Activated CD4-positive, alpha-beta T cell treated with anti-CD3 and anti-CD28 coated beads for 24 hours (primary cell): ENCODE measurements at places on chromosomes 12 and 14.

DNA sequence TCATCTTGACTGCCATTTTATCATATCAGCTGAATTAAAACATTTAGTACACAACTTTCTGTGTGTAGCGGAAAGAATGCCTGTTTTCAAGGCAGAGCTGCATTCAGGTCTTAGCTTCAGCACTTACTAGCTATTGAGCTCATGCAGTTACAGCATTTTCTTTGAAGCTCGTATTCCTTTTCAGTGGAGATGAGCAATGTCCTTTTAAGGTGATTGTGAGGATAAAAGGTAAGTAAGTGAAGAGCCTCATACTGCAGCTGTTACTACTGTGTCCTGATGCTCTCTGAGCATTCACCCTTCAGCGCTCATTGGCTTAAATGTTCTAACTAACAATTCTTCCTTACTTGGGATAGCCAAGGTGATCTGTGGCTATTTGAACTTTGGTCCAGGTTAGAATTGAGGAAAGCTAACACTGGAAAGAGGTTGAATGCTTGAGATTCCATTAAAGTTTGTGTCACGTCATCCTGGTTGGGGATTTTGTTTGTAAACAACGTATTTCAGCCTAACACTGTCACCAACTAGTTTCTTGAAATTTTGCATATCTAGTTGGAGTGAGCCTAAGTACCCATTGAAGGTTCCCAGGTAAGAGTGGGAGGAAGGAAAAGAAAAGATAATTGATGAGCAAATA lies 71.4 kb downstream of the PAPOLA start:
- DNase-seq, result no peak

- DNase-seq, result no peak
These were observed 4.4 kb upstream of the CRACR2A start for GRCh38 chr12:3757261-3757660.

GRCh38 chr14:53628261-53628660 lies 328.4 kb downstream of the BMP4 start:
- no peak for DNase-seq

- peak; percentile 75 for DNase-seq
These were observed at the start of gene PSMB5 for GRCh38 chr14:23034498-23035302. Gene PSMB5, minus strand, starts transcription at chr14:23034900. Its CDS starts 19 bp downstream, at chr14:23034881.

DNA sequence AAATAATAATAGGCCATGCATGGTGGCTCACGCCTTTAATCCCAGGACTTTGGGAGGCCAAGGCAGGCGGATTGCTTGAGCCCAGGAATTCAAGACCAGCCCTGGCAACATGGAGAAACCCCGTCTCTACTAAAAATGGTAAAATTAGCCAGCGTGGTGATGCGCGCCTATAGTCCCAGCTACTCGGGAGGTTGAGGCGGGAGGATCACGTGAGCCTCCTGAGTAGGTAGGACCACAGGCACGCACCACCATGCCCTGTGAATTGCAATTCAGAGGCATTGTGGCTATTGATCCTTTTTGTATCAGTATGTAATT lies 2.3 kb downstream of the ARHGDIB start:
- no peak for DNase-seq

DNA sequence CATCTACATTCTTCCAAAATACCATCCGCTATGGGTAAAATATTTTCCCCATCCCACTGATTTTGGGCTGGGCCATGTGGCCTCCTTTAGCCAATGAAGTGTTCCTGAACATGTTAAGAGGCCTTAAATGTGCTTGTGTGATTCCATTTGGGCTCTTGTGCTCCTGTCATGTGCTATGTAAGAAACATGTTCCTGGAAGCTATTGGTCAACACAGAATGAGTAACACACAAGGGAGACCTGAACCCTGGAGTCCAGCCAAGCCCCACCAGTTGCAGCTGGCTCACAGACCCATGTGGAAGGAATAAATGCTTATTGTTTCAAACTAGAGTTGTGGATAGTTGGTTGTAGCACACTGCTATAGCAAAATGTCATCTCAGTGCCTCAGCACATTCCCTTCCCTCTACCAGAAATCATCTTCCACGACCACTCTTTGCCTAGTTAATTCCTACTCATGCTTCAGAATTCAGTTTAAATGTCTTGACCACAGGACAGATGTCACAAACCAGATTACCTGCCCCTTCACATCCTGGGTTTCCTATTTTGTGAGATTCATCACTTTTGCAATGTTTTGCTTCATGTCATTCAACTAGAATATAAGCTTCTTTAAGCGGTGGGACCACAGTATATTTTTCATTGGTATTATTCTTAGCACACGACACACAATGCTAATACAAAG lies 217.3 kb upstream of the EEA1 start:
- no peak for DNase-seq

GRCh38 chr14:54730156-54730961 lies 163.4 kb downstream of the SAMD4A start:
- peak; percentile 11 for DNase-seq

GRCh38 chr14:93709249-93709648 lies 79.0 kb downstream of the PRIMA1 start:
- no peak for DNase-seq

- no peak for DNase-seq
These were observed 1.7 kb upstream of the GPRC5A start for GRCh38 chr12:12889701-12890100.

GRCh38 chr12:56118688-56119357 lies 757 bp downstream of the ZC3H10 start:
- DNase-seq, result no peak

DNA sequence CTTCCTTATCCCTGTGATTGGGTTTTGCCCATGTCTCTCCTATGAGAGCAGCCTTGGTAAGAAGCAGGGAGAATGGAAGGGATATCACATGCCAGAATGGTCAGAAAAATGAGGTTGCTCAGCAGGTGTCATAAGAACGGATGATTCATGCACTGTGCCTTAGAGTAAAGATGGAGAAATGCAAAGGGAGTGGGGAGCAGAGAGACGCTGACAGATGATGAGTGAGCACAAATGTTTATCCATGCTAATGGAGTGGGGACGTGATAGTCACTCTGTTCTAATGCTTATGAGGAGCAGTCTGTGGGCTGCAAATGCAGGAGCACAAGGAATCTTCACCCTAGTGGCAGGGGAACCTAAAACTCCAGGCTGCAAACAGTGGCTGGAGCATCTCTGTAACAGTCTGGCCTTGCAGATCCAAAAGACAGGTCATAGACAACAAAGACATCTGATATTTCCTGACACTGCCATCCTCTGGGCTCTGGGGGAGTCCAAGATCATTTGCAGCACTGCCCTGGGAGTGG lies 243.2 kb downstream of the CACNA1C start:
- DNase-seq, result no peak

DNA sequence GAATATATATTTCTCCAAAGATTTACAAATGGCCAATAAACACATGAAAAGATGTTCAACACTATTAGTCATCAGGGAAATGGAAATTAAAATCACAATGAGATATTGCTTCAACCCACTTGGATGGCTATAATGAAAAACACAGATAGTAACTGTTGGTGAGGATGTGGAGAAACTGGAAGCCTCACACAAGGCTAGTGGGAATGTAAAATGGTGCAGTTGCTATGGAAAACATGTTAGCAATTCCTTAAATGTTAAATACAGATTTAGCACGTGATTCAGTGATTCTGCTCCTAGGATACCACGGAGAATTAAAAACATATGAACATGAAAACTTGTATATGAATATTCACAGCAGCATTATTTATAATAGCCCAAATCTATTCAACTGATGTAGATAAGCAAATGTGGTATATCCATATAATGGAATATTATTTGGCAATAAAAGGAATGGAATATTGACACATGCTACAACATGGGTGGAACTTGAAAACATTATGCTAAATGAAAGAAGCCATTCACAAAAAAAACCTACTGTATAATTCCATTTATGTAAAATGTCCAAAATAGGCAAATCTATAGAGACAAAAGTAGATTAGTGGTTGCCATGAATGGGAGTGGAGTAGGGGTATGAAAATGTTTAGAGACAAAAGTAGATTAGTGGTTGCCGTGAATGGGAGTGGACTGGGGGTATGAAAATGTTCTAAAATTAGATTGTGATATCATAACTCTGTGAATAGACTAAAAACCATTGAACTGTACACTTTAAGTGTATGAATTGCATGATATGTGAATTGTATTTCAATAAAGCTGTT lies 227.1 kb upstream of the DDHD1 start:
- no peak for DNase-seq

DNA sequence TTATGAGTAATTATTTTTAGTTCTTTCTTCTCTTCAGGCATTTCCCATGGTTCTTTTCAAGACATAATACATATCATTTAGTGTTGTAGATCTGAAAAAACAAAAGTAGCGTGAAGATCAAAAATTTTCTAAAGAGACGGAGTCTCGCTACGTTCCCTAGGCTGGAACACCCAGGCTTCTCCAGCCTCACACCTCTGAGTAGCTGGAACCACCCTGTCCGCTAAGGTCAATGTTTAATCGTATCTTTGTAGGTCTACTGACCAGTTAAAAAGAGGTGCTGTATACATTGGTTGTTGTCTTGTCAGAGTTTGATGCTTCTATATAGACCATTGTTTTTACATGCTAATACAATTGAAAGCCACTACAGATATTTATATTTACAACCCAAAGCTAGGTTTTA lies 1.3 kb upstream of the HIF1A start:
- no peak for DNase-seq

DNA sequence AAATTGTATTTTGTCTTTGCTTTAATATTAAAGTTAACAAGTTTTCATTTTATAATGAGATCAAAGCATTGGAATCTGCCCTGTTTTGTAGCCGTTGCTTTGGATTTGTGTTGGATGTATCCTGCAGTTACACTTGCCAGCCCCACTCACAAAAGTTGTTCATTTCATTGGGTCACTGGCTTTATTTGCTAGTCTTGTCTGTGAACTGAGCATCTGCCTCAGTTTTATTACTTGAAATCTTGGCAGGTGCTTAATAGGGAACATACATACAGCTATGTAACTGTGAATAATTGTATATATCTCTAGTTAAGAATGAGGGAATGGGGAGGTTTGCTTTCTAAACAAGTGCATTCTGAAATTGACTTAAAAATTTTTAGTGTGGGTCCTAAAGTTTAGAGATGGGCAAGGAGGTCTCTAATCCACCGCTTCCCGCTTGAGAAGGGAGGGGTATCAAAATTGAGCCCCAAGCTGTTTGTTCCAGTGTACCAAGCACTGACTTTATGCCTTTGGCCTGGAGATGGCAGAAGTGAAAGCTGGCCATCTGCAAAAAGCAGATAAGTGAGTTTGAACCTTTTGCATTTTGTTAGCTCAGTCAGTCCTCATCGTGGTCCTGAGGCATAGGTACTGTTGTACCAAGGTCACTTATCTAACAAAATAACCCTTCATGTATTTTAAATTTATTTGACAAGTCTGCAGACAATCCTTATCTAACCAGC lies 9.3 kb downstream of the EIF5 start:
- no peak for DNase-seq

DNA sequence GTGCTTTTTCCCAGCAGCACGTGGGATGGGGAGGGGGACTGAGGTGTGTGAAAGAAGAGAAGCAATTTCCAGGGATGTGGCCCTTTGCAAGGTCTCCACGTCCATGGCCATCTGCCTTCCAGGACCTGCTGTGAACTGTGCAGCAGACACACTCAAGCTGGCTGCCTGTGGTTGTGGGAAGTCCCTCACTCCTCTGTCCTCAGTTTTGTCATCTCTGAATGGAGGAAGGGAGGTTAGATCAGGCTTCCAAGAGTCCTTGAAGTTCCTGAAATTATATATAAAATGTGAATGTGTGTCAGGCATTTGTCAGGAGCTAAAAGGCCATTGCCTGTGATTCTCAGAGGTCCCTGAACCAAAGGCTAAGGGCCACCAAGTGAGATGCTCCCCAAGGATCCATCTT lies 328.2 kb downstream of the CACNA1C start:
- no peak for DNase-seq

DNA sequence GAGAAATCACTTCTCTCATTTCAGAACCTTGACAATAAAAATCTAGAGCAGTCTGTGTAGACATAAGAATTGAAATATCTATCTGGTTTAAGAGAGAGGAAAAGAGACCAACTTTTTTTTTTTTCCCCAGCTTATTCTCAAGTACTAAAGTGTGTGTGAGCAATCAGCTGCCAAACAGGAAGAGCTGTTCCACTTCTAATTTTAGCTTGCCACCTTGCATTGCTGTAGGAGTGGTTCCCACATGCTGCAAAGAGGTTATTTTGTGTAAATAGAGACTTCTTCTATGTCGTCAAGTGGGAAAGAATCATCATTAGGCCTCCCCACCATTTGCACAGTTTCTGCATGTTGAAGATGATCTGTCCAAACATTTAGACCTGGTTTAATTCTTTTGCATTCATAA lies 142.6 kb downstream of the NPAS3 start:
- DNase-seq, result no peak

GRCh38 chr12:88753066-88753465 lies 172.8 kb upstream of the KITLG start:
- DNase-seq, result no peak

- DNase-seq, result no peak
These were observed 237.1 kb downstream of the FOXN3 start for GRCh38 chr14:89179891-89180404.

GRCh38 chr12:77003246-77003645 lies 62.1 kb downstream of the E2F7 start:
- no peak for DNase-seq

GRCh38 chr14:63134801-63135200 lies 69.4 kb upstream of the RHOJ start:
- DNase-seq, result no peak

DNA sequence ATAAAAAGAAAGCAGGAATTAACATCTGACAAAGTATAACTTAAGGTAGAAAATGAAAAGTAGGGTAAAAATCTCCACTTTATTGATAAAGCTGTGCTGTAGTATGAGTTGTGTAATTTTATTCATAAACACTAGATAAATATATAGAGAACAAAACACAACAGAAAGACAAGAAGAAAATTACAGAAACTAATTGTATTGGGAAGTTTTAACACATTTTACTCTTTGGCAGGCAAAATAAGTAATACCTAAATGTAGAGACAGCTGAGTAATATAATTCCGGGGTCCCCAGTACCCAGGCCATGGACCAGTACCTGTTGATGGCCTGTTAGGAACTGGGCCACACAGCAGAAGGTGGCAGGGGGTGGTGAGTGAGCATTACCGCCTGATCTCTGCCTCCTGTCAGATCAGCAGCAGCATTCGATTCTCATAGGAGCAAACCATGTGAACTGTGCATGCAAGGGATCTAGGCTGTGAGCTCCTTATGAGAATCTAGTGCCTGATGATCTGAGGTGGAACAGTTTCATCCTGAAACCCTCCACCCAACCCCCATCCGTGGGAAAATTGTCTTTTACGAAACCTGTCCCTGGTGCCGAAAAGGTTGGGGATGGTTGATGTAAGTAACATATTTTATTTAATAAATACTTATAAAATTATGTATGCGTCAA lies 84.4 kb upstream of the ETV6 start:
- no peak for DNase-seq

- no peak for DNase-seq
These were observed 18.1 kb downstream of the SSH1 start for GRCh38 chr12:108839018-108839889.

GRCh38 chr12:42590330-42590934 lies 886 bp upstream of the PRICKLE1 start:
- no peak for DNase-seq
